ENCODE measurements at places on chromosomes 6 and 20.

- DNase-seq: no peak
Observed at GRCh38 chr6:4873928-4874327, 97.7 kb downstream of the CDYL start.

DNA sequence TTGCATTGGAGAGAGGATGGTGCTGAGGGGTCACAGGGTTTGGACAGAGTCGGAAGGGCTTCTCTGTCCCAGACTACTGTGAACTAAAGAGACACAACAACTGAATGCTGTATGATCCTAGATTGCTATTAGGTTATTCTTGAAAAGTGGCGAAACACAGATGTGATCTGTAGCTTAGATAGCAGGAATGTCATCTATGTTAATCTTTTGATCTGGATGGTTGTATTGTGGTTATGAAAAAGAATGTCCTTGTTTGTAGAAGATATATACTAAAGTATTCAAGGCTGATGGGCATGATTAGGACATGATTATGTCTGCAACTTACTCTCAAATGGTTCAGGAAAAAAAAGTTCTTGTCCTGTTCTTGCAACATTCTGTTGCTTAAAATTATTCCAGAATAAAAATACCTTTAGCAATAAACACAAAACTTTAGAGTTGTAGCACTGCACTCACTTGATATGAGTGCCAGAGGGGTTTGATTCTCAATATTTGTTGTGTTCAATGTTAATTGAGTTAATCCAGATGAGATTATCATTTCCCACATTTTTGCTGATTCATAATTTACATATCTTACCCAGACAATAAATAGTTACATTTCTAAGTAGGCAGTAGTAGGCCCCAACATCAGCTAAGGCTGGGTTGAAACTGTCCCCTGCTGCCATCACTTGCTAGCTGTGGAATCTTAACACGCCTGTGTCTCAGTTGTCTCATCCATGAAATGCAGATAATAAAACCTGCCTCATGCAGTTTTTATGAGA is 645.2 kb downstream of the KIF16B start:
- no peak for DNase-seq

GRCh38 chr20:1434571-1435336 is 31.9 kb downstream of the NSFL1C start:
- peak; percentile 57 for DNase-seq

DNA sequence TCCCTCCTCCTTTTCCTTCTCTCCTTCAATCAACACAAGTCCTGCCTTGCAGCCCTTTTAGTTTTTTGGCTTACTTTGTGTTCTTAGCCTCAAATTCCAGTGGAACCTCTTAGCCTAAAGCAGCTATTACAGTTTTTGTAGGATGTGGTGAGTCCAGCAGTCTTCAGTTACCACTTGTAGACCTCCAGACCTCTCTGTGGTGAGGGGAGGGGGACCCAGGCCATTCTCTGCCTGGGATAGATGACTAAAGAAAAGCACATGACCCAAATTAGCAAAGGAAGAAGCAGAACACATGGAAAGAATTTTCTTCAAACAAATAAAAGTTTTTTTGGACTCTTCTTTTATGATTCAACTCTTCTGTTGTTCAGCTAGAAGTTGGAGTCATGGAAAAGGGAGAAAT is 246.5 kb downstream of the HAO1 start:
- DNase-seq: no peak

DNA sequence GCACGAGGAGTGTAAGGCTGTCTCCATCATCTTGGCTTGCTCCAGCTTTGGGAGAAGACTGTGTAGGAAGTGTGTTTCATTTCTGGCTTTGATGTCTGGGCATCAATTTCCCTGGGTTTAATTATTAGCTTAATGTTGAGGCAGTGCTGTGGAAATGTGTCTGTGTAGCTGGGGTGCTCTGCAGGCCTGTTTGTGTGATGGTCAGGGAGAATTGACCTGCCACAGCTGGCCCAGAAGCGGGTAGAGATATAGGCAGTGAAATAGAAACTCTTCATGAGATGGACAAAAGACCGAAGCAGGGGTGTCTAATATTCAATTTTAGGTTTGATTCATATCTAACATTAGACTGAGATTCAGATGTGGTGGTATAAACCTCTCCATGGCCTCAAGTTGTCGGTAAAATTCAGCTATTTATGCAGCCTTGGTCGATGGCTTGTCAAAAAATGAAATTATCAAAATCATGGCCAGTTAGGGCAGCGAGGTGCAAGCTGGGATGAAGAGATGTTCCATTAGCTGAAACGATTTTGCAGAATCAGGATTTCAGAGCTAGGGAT is 95.3 kb upstream of the SNX9 start:
- no peak for DNase-seq

DNA sequence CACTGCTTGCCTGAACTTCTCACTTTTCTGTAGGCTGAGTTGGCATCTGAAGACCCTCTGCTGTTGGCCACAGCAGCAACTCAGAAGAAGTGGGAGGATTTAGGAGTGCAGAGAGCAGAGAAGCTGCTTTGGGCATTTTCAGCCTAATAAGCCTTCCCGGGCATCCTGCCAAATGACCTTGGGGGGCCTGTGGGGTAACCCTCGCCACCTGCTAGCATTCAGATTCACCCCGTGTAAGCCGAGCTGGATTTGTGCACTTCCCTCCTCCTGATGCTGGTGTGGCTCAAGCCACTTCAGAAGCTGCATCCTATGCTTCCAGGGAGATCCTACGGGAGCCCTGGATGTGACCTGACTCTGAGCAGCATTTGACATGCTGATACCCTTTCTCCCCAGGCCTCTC is 114.8 kb downstream of the LRFN2 start:
- no peak for DNase-seq

DNA sequence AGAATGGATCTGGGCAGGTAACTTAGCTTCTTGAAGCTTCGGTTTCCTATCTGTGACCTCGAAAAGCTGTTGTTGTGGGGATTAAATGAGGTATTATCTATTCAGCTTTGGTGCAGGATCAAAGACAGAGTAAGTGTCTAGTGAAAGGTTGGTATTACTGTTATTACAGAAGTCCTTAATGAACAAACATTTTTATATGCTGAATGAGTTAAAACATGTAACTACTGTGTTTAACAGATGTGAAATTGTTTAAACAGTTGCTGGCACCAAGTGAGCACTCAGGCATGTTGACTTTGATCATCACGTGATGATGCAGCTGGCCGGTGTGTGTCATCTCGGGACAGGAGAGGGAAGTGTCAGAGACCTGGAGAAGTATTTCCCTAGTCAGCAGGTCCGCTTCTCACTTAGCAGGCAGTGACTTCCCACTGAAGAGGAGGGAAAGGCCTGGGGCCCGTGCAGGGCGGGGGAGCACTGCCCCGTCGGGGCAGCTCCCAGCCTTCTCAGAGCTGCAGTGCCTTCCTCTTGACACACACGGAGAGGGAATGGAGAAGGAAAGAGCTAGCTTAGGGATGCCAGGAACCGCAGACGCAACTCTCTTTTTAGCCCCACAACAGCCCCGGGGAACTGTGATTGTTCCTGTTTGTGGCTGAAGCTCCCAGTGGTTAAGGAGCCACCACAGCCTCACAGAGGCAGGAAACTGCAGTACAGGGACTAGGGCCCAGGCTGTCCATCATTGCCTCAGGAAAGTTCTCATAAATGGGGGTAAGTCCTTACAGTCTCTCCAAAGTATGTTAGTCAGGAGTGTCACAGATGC is 18.0 kb downstream of the TUBB2A start:
- DNase-seq: no peak

GRCh38 chr6:135328136-135328535 is 147.0 kb downstream of the MYB start:
- no peak for DNase-seq

DNA sequence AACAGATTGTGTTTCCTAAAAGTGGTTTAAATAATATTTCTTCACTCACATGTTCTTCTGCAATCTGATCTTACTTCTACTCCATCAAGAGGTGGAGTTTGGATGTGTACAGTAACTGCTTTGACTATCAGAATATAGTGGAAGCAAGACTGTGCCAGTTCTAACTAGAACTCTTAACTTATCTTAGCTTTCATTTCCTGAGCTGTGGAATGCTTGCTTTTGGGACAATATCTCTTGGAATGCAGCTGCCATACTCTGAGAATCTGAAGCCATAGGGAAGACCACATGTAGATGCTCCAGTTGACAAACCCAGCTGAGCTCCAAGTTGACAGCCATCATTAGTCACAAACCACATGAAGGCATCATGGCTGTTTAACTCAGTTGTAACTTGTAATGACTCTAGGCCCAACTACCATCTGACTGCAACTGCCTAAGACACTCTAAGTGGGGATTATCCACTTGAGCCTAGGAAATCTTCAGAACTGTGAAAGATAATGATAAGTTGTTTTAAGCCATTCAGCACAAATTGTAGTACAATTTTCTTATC is 40.8 kb upstream of the MAN1A1 start:
- no peak for DNase-seq

GRCh38 chr20:3705491-3705969 is 6.9 kb downstream of the SIGLEC1 start:
- DNase-seq: no peak

GRCh38 chr6:156779206-156780094 is 2.3 kb downstream of the ARID1B start:
- DNase-seq: peak; percentile 33

- peak; percentile 7 for DNase-seq
Observed at GRCh38 chr6:132687306-132687705, 26.5 kb downstream of the VNN1 start.

DNA sequence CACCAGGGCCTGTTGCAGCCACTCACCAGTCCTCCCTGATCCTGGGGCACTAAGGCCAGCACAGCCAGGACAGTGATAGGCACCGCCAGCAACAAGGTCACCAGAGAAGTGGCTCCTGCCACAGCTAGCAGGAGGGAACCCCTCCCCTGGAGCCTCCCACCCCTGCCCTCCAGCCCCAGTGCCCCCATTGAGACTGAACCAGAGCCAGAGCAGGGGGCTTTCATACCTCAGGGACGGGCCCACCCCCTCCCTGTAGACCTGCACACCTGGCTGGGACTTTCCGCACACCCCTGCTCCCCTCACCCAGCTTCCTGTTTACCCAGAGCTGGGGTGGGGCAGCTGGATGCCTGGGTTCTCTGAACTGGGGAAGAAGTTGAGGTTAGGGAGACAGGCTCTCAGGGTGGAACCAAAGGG is at the start of gene LTB:
Gene LTB (minus strand): TSS at position 195 of the 414 bp plus-strand sequence. CDS start 7 bp downstream, at position 188.
- DNase-seq: no peak

GRCh38 chr6:20559924-20560551 is 25.8 kb downstream of the CDKAL1 start:
- DNase-seq: no peak

- no peak for DNase-seq
Observed at GRCh38 chr20:40959325-40960092, 69.1 kb upstream of the TOP1 start.

- DNase-seq: no peak
Observed at GRCh38 chr6:132495604-132496079, 17.3 kb downstream of the STX7 start.

DNA sequence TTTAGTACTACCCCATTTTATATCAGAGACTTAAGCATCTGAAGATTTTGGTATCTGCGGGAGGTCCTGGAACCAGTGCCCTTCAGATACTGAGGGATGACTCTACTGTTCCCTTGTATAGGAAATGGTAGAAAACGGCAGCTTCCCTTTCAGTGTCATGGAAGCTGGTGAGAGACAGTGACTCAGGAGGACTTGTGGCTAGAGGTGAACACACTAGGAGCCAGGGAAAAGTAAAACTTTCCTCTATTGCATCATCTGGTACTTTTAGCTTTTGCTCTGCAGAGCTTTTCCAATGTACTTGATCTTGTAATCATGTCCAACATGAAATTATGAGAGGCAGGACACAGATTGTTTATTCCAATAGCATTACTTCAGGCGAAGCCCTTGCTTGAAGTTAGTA is 45.0 kb downstream of the RNF144B start:
- peak; percentile 27 for DNase-seq

GRCh38 chr6:66961191-66961590 is 1254.2 kb upstream of the EYS start:
- DNase-seq: no peak

Measured in ACHN (cell line).